Fibroblast of villous mesenchyme (primary cell): ENCODE measurements at places on chromosomes 5 and 9. TPM values are rescaled to one million over a fixed set of nuclear protein-coding genes. Genes with fewer than 3 reads are reported as not detected.

Gene EGR1
- total RNA-seq, result 3.5 and 6.1 TPM in 2 replicates

Gene PCDHGA1
- total RNA-seq, result 0.64 and 0.86 TPM in 2 replicates

Gene POLR3G
- 4.5 and 5.2 TPM in 2 replicates for total RNA-seq

Gene KCNMB1
- total RNA-seq, result under 0.01 TPM in 1 of 2 replicates, not detected in the other

Gene TICAM2
- 6.9 and 7.1 TPM in 2 replicates for total RNA-seq

- no peak for DNase-seq
Observed at GRCh38 chr9:84169240-84169639, 171.3 kb downstream of the SLC28A3 start.

DNA sequence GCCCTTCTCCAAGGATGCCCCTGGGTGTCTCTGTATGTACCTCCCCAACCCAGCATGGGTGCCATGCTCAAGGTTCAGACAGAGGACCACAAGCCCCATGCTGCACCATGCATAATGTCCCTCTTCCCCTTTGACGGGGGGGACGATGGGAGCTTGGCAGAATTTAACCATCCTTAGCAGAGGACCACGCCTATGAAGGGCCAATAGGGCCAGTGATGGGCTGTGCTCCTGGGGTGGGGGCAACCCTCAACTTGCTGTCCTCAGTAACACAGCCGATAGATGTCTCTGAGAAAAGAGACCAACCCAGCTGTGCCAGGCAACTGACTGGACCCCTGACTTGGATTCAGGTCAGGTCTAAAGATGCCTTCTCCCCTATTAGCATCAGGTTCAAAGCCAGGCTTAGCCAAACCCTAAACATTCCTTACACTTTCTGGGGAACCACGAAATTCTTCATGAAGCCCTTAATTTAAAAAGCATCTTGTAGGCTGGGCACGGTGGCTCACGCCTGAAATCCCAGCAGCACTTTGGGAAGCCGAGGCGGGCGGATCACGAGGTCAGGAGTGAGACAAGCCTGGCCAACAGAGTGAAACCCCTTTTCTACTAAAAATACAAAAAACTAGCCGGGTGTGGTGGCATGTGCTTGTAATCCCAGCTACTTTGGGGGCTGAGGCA lies 20.7 kb upstream of the JADE2 start:
- no peak for DNase-seq

- DNase-seq, result peak; percentile 77
Observed at GRCh38 chr5:33936004-33936380, 194 bp upstream of the RXFP3 start.

- DNase-seq, result no peak
Observed at GRCh38 chr5:137431051-137431450, 68.1 kb downstream of the SPOCK1 start.

DNA sequence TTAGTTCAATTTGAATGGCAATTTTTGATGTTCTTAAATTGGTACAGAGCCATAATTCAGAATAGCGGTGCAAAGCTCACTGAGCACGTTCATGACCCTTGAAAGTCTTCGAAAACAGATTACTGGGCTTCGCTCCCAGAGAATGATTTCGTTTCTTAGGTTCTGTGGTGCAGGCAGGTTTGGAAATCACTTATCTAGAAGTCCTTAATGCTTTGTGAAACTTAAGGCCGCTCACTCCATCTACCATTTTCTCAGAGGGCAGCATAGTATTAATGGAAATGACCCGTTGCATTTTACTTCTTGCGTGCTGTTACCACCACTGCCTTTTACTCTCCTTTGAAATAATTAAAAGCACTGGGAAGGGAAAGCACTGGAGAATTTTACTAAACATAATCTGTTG lies 2.9 kb upstream of the MAT2B start:
- peak; percentile 33 for DNase-seq

DNA sequence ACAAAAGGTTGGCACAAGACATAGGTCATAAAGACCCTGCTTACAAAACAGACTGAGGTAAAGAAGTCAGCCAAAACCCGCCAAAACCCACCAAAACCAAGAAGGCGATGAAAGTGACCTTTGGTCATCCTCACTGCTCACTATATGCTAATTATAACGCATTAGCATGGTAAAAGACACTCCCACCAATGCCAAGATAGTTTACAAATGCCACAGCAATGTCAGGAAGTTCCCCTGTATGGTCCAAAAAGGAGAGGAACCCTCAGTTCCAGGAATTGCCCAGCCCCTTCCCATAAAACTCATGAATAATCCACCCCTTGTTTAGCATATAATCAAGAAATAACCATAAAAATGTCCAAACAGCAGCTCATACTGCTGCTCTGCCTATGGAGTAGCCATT lies 27.7 kb downstream of the MLLT3 start:
- no peak for DNase-seq

DNA sequence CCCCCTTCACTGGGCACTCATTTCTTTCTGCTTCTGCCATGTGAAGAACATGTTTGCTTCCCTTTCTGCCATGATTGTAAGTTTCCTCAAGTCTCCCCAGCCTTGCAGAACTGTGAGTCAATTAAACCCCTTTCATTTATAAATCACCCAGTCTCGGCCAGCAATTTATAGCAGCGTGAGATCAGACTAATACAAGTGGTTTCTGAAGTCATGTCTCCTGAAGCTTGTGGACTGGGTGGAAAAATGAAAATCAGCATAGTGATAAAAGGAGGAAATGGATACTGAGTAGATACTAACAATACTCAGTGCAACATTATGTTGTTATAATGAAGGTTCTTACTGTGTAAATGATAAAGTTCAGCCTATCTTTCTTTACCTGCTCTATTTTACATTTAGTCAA lies 35.1 kb downstream of the NNT start:
- no peak for DNase-seq

DNA sequence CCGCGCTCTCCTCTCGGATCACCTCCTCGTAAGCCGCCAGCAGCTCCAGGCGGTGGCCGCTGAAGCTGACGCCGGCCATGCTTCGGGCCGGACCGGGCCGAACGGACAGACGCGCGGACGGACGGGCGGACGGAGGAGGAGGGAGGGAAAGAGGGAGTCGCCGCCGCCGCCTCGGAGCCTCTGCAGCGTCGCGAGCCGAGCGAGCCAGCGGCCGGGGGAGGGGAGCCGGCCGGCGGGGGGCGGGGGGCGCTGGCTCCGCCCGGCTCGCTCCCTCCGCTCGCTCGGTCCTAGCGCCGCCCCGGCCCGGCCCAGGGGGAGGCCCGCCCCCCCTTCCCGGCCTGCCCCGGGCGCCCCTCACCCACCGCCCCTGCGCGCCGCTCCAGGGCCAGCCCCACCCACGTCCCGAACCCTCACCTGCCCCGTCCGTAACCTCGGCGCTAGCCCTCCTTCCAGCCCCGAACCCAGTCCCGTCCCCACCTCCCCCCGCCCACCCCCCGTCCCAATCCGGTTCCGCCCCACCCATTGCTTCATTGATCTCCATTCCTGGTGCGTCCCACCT lies at the start of gene DBN1:
TSS of gene DBN1 (minus strand) at position 192 of the 559 bp plus-strand sequence. CDS start at position 79, 113 bp downstream.
- DNase-seq, result peak; percentile 45

- DNase-seq, result peak; percentile 78
Observed at GRCh38 chr5:126339215-126339805, 83.9 kb upstream of the GRAMD2B start.

DNA sequence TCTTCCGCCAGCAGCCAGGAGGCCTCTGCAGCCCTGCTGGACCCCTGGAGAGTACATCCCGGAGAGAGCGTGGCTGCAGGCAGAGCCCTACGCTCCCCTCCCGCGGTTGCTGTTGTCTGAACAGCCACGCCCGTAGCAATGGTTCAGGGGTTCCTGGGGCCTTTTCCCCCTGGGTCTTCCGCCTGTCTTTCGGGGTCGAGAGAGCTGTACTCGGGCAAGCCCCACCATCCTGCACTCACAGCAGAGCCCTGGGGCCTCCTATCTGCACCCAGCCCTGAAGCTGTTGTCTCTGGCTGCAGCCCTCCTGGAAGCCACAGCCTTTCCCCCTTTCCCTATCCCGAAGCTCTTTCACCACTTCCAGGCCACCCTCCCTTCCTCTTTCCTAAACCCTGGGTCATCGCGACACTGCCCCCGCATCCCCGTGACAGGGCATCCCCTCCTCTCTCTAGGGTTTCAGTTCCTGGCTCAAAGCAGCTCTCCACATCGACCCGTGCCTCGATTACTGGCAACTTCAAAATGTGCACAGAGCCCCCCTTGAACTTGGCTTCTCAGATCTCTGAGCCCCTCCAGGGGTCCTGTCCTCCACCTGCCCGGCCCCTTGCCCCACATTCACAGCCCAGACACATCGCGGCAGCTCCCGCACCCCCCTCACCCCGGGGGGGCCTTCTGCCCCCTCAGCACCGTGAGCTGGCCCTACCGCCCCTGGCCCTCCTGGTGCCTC lies 43.9 kb upstream of the CEP72 start:
- no peak for DNase-seq

- DNase-seq, result peak; percentile 55
Observed at GRCh38 chr5:140632366-140633020, 482 bp downstream of the CD14 start.

DNA sequence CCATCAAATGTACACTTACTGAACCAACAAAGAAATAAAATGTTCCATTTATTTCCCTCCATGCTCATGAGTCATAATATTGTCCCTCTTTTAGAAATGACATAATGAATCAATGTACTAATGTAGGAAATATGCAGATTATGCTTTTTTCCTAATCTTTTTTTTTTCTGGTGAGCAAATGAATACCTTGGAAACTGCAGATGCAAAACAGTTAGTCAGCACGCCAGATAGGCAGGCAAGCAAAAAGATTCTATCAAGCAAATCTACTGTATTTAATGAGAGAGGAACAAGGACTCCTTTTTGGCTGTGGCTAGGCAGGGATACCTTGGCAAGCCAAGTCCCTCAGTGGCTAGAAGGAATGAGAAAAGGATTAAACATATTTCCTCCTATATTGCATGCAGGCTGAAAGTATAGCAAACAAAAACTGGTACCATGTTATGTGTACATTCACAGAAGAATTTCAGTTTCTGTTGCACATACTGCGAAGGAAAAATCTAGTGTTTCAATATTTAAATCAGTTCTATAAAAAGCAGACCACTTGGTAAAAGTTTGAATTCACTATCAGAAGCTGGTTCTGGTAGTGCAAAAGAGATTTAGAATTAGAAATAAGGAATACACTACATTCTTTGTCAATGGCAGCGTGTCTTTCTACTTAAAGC lies 605.4 kb downstream of the TLE1 start:
- peak; percentile 19 for DNase-seq

GRCh38 chr9:115022760-115023434 lies 92.5 kb upstream of the TNFSF8 start:
- no peak for DNase-seq

DNA sequence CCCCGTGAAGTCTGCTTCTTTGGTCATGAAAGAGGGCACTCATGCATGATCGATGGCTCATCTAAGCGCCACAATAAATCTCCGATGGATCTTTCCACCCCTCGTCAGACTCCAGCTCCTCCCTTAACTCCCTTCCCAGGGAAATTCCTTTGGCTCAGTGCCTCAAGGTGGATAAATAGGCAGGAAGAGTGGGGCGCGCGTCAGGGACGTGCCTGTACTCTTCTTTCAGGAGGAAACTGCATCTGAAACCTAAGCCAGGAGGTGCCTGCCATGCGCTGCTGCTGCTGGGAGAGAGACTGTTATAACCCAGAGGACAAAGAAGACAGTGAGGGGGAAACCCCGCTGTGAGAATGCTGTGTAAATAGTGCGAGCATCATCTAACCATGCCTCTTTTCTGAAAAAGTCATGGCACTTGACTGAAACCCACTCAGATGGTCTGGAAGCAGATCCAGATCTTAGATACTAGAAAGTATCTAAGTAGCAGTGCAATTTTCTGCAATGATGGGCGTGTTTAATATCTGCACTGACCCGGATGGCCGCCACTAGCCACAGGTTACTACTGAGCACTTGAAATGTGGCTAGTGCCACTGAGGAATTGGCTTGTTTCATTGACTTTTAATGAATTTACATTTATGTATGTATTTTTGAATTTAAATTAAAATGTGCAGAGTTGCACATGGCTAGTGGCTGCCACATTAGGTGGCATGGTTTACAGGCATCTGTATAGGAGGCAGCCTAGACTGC lies 120.3 kb upstream of the BASP1 start:
- no peak for DNase-seq

DNA sequence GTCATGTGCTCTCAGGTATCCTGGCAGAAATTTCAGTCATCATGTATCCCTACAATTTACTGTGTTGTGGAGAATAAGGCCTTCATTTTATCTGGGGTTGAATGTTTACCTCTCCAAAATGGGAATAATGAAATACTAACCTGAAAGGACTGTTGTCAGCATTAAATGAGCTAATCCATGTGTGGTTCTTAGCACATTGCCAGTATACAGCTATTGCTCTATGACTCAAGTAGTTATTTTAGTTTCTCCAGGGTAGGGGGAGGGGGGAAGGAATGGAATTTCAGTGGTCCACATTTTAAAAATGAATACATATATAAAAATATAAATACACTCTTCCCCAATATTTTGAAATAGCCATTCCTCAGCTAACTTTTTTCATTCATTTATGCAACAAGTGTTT lies 3.5 kb downstream of the PAM start:
- no peak for DNase-seq

GRCh38 chr9:16106021-16106571 lies 553.3 kb downstream of the CCDC171 start:
- no peak for DNase-seq

- DNase-seq, result no peak
Observed at GRCh38 chr5:77379558-77380061, 112.5 kb downstream of the WDR41 start.

GRCh38 chr5:107704681-107705401 lies 34.1 kb upstream of the EFNA5 start:
- no peak for DNase-seq

DNA sequence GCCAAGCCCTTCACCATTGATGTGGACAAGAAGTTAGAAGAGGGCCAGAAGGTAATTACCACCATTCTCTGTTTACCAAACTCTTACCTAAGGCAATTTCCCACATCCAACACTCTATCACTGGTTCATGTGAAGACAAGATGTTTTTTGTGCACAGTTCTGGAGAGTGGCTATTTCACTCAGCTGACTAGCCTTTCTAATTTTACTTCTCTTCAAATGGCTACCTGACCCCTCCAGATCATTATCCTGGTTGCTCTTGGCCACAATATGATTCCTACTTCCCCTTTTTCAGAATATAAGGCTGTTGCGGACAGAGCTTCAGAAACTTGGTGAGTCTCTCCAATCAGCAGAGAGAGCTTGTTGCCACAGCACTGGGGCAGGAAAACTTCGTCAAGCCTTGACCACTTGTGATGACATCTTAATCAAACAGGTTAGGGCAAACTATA lies 7.1 kb downstream of the KIF20A start:
- no peak for DNase-seq

DNA sequence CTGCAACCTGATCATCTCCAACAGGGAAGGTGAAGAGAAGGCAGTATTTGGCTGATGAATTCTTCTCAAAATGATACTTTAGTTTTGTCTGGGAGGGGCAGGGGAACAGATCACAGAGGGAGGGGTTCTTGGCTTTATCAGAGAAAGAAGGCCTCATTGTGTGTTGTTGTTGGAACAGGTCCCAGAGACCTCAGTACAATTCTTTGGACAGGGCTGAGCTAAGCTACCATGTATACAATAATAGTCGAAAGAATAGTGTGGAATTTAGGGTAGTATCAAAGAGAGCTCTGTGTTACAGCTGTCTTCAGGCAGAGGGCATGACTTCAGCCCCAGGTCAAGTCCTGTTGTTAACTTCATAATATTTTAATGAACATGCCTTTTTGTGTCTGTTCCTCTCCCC lies 39.9 kb downstream of the ARHGAP26 start:
- no peak for DNase-seq

- DNase-seq, result no peak
Observed at GRCh38 chr9:25602400-25603044, 75.7 kb downstream of the TUSC1 start.

GRCh38 chr5:1633605-1634336 lies 110.0 kb upstream of the LPCAT1 start:
- DNase-seq, result peak; percentile 73
